ENCODE measurements at places on chromosomes 7 and 10. TPM values are rescaled to one million over a fixed set of nuclear protein-coding genes. Genes with fewer than 3 reads are reported as not detected.

Gene PAX4
- not detected for total RNA-seq

Gene EDRF1
- 27.7 TPM for total RNA-seq

Gene PHYHIPL
- total RNA-seq: not detected

Gene PDE6C
- total RNA-seq: not detected

Gene PLEKHS1
- 0.24 TPM for total RNA-seq

Gene CACNA2D1
- total RNA-seq: 34.0 TPM

Gene ZNF425
- 2.6 TPM for total RNA-seq

Gene INTS1
- total RNA-seq: 64.7 TPM

Gene TCERG1L
- total RNA-seq: not detected

Gene CAV1
- total RNA-seq: 656 TPM

Gene BMPER
- total RNA-seq: 93.3 TPM

All from hair follicle dermal papilla cell (primary cell).